BE2C (cell line): ENCODE measurements at places on chromosomes 4 and X.

- no peak for DNase-seq
Measured at GRCh38 chrX:149527705-149528104, 13.1 kb upstream of the EOLA1 start.

GRCh38 chr4:113784497-113785250, 23.1 kb upstream of the CAMK2D start:
- DNase-seq, result no peak

DNA sequence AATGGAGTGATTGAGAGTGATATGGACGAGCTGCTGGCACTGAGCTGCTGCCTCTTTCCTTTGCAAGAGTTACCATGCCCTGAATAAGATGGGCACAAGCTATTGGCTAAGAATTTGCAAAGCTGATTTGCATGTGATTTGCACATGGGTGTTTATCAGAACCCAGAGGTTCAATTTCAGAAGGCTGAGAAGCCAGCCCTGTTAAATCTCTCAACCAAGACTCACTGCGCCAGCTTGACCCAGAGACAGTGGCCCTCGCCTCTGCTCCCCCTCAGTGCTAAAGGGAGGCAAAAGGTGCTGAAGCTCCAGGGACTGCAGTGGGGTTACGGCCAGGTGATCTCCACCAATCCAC, 701 bp downstream of the ARHGAP4 start:
- DNase-seq, result no peak

DNA sequence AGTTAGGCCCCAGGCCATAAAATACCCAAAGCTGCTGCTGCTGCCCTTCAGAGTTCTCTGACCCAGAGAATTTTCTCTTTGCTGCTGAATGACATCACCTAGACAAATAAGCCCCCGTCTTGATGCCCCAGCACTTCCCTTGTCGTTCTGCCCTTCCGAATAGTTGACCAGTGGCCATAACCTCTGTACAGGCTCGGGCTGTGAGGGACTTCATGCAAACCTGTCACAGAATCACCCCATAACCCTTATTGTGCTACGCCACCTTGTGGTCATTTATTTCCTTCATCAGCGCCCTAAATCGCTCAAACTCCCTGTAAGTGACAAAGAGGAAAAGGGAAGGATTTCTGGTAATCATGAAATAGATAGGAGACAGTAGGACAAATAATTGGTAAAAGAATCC, 18.8 kb downstream of the SPACA5 start:
- peak; percentile 42 for DNase-seq

DNA sequence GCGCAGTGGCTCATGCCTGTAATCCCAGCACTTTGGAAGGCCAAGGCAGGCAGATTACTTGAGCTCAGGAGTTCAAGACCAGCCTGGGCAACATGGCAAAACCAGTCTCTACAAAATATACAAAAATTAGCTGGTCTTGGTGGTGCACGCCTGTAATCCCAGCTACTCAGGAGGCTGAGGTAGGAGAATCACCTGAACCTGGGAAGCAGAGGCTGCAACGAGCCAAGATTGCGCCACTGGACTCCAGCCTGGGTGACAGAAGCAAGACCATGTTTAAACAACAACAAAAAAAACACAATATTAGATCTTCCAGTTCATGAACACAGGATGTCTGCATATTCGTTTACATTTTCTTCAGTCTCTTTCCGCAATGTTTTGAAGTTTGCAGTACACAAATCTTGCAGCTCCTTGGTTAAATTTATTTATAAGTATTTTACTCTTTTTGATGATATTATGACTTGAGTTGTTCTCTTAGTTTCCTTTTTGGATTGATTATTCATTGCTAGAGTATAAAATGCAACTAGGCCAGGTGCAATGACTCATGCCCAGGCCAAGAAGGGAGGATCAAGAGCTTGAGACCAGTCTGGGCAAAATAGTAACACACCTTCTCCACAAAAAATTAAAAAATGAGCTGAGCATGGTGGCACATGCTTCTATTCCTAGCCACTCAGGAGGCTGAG, 30.4 kb upstream of the ABCG2 start:
- DNase-seq, result no peak

DNA sequence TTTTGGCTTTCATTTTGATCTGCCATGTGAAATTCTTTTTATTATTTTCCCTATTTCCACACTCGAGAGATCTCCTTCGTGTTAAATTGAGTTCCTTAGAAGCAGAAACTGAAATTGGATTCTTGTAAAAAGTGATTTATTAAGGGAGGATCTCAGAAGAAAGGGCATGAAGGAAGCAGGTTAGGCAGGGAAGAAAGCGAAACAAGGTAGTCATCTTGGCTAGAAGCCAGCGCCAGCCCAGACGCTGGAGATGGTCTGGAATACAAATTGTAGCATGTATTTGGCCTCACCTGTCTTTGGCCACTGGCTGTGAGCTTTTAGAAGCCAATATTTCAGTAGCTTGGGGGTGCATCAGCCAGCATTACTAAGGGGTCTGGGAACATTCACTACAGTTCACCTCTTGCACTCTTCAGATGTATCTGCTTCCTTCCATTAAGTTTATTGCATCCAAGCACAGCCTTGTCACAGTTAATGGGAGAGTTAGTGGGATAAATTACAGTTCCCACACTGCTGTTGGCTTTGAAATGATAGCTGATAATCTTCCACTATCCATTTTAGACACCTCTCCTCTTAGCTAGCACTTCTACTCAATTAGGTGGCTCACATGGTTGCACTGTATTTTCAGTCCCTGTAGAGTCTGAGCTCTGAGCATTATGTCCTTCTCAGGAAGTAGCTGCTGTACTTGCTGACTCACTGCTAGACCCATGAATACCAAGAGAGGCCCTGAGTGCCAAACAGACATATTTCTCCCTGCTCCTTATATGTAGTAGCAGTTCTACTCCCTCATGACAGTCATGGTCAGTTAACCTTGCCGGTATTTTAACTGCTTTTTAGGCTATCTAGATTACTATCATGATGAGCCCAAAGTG, 14.6 kb downstream of the GRXCR1 start:
- DNase-seq, result peak; percentile 12

GRCh38 chr4:171644430-171645057, 168.7 kb upstream of the GALNTL6 start:
- no peak for DNase-seq

DNA sequence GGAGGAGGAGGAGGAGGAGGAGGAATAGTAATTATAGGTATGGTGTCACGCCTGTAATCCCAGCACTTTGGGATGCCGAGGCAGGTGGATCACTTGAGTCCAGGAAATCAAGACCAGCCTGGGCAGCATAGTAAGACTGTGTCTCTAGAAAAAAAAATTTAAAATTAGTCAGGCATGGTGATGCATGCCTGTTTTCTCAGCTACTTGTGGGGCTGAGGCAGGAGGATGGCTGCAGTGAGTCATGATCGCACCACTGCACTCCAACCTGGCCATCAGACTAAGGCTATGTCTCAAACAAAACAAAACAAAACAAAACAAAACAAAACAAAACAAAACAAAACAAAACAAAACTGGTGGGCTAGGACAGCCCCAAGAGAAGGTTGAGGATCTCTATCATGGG, 3.0 kb downstream of the STARD8 start:
- no peak for DNase-seq

DNA sequence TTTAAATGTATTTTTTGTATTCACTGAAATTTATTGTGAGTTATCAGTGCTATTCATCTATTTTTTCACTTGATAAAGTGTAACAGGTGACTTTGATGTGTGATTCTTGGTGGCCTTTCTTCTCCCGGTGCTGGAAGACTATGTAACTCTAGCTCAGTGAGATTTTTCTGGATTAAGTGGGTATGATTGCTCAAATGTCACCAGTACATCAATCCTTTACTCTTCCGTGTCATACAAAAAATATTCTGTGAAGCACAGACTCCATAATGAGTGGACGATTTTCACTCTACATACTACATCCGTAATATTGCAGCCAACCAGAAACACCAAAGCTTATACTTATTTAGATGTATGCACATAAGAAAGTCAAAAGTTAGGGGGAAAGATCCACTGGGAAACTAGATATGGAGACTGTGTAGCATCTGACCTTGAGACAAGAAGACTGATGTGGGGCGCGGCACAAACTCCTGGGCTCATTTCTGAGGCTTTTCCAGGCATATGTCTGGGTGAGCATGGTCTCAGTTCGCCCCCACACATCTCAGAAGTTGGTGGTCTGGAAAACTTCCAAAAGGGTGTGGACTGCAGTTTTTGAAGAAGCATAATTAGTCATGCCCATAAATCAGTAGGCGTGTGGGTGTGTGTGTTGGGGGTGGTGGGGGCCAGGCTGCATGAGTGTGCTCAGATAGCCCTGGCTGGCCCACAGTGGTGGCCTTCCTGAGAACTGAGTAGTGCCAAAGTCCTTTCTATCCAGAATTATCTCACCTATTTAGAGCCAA, 53.9 kb upstream of the TENM3 start:
- DNase-seq, result peak; percentile 45

- DNase-seq, result peak; percentile 34
Measured at GRCh38 chrX:102712216-102712966, at the start of gene GPRASP2. GPRASP2 (plus strand) TSS chrX:102712448; CDS start chrX:102714870, 2,422 bp downstream.

GRCh38 chr4:19675172-19675811, 576.4 kb upstream of the SLIT2 start:
- DNase-seq, result no peak

- DNase-seq, result no peak
Measured at GRCh38 chr4:125357675-125358074, 42.9 kb downstream of the FAT4 start.
